ENCODE measurements at places on chromosomes 3 and 15.
A peak's percentile ranks its signal among the peaks of the same experiment; 100 is the strongest.

- DNase-seq, result no peak
Observed at GRCh38 chr15:31367730-31368344, 41.2 kb downstream of the KLF13 start.

GRCh38 chr3:133973249-133973980 is 56.3 kb downstream of the SLCO2A1 start:
- peak; percentile 16 for DNase-seq

- DNase-seq, result no peak
Observed at GRCh38 chr3:43539321-43539720, 82.5 kb downstream of the ANO10 start.

GRCh38 chr15:70390723-70391122 is 293.0 kb upstream of the TLE3 start:
- no peak for DNase-seq

DNA sequence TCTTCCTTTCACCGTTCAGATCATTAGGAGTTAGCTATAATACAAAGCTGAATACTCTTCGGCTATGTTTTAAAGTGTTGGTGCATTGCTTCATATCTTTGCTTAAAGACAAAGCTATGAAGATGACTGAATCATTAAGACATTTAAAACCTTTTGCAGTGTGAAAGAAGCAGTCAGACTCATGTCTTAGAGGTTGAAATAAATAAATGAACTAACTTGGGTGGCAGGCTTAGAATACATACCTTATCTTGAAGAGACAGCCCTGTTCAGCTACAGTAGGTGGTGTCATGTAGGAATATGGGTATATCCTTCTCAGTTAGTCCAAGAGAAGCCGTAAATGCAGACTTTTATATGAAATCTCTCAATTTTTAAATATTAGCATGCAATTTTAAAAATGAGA is 63.4 kb downstream of the OPA1 start:
- DNase-seq, result no peak

DNA sequence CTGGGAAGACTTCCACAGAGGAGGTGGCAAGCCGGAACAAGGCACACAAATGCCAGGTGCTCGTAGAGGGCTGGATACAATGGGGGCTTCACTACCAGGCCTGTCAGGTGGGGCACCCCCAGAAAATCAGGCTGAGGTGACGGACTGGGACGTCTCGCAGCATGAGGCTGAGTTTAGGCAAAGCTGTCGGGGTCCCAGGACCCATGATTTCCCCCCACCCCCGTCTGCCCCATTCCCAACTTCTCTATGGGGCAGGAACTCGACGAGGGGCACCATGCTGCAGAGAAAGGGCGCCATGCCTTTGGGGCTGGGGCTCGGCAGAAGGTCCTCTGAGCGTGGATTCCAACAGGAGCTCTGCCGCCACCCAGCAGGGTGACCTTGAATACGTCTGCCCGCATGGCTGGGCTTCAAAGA is 65.7 kb upstream of the HES1 start:
- DNase-seq, result no peak

- DNase-seq, result no peak
Observed at GRCh38 chr15:71143373-71144310, 28.4 kb downstream of the THSD4 start.

DNA sequence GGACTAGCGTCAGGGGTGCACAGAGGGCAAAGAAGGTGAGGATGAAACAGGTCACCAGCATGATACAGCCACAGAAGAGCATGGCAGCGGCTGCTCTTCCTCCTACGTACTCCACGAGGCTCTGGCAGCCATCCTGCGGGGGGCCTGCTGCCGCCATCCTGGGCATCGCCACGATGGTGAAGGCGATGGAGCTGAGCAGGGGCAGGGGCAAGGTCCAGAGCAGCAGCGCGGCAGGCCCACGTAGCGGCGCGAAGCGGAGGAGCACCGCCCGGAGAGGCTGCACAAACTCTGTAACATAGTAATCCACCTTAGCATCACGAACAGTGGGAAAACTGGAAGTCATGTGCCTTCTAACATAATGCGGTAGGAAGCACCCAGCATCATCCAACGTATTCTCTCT is 491.6 kb downstream of the PYDC2 start:
- no peak for DNase-seq

- peak; percentile 38 for DNase-seq
Observed at GRCh38 chr15:98548139-98548971, 100.0 kb upstream of the IGF1R start.

- DNase-seq, result no peak
Observed at GRCh38 chr3:120875989-120876388, 32.0 kb upstream of the STXBP5L start.

GRCh38 chr15:64222573-64223366 is 59.9 kb upstream of the PPIB start:
- DNase-seq, result no peak

DNA sequence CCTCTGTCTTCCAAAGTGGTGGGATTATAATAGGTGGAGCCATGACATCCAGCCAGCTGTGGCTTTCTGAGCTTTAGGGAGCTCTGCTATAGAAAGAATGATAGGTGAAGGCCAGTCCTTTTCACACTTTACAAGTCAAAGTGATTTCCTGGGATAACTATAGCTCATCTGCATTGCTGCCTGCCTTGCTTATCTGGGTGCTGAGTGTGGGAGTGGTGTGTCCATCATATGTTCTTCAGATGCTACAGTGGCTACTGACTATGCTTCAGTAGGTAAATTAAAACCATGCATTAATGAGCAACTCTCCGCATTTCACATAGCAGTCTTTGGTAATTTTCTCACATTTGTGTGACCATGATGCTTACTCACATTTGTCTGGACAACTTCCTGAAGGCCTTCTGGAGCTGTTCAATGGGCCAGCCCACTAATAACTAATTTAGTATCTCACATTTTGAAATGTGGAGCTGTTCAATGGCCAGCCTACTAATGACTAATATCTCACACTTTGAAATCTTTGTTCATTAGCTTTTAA is 23.4 kb downstream of the RHOA start:
- DNase-seq, result no peak

DNA sequence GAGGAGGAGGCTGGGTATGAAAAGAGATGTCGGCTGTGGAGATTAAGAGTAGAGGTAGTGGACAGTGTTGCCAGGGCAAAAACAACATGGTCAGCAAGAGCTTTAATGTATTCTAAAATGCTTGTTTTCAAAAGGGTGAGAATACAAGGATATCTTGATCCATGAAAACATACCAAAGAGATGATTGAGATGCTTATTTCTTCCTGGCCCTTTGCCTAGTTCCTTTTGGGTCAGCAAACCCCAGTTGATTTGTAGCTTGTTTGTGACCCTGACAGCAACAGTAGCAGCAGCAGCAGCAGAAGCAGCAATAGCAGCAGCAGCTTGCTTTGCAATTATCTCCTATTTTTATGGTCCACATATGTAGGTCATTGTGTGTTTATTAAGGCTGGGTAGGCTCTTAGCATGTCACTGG is 337.3 kb downstream of the LPP start:
- peak; percentile 13 for DNase-seq

GRCh38 chr3:106086038-106086437 is 217.2 kb upstream of the CBLB start:
- DNase-seq, result no peak
